Stimulated activated CD4-positive, alpha-beta T cell treated with anti-CD3 and anti-CD28 coated beads, TNF-alpha, amount 100 ng/mL, for 1 hour (primary cell): ENCODE measurements at places on chromosomes 5 and 9.

DNA sequence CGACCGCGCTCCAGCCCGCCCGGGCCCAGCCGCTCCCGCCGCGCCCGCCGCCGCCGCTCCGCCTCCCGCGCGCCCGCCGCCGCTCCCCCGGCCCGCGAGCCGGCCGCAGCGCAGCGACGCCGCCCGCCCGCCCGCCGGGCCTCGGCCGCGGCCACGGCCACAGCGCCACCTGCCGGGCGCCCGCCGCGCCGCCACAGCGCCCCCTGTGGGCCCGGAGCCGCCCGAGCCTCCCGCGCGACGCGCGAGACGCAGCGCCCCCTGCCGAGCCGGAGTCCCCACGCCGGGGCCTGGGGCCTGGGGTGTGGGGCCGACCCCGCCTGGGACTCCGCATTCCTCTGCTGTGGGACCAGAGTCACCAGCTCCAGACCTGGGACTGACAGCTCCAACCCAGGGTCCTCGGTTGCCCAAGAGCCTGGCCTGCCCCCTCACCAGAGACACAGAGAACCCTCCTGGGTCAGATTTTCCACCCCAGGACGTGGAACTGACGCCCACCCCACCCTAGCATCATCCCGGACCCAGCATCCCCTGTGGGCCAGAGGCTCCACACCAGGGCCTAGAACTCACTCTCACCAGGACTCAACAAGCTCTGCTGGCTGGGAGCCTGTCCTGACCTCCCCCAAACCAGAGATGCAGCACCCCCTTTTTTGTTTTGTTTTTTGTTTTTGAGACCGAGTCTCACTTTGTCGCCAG, at the start of gene RAPGEF1:
TSS of gene RAPGEF1 (minus strand) at position 118 of the 690 bp plus-strand sequence. CDS start 246 bp downstream, outside the sequence.
- peak; percentile 81 for DNase-seq

DNA sequence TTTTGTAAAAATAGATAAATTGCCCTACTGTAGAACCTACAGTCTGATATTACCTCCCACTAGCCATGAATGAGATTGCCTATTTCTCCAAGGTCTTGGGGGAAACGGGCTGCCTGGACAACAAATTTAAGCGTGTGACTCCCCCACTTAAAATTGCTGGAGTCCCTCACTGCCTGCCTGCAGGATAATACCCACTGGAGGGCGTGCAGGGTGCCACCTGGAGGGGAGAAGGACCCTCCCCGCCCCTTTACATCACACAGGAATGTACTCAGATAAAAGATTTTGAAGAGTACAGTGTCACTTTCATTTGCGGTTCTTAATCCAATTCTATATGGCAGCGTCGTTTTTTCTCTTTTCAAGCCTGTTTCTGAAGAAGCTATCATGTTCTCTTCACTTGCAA, 6.2 kb upstream of the TRIM7 start:
- no peak for DNase-seq

DNA sequence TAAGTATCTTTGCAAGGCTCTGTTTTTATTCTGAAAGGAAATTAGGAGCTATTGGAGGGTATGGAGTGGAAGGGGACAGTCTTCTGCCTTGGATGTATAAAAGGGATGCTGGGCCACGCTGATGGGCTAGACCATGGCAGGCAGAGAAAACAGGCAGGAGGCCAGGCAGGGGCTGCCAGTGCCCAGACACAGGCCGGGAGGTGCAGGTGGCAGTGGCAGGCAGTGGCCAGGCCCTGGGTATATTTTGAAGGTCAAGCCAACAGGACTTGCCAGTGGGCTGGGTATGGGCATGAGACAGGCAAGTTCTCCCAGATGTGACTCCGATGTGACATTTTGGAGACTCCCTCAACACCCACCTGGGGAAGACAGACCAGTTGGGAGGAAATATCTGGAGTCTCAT, 131.9 kb downstream of the KCNIP1 start:
- DNase-seq: no peak

DNA sequence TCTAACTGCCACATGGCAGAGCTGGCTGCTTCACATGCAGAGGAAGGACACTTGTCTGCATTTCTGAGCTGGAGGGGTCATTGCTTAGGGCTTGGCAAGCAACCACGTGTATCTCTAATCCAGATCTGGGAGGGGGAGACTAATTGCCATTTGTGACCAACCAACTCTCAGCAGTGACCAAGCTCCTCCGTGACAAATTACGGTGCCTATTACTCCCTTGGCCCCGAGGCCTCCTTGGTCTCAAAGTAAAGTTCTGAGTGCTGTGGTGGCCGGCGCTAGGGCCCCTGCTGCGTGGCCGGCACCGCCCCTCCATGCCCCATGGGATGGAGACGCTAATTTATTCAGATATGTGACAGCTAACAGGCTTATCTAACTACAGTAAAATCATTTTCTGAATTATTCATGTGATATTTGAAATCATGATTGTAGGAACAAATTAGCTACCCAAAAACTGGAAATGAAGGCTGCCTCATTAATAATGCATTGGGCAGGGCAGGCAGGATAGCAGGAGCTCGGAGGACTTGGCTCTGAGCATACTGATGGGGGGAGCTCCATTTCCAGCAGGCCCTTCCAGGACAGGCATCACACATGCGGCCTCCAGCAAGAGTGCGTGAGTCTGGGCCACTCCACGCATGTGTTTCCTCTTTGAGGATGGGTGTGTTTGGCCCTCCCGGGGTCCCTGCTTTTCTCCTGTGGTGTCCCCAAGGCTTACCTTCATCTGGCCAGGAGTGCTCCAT, 67.7 kb downstream of the C5orf15 start:
- DNase-seq: no peak

DNA sequence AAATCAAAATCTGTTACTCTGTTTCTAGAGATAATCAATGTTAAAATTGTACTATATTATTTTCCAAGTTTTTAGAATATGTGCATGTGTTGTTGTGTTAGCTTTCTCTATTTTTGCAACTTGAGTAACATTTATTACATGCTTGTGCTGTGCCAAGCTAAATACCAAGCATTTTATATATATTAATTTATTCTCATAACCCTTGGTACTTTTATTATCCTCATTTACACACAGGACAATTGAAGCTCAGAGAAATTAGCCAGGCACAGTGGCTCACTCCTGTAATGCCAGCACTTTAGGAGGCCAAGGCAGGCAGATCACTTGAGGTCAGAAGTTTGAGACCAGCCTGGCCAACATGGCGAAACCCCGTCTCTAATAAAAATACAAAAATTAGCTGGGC, 254.0 kb upstream of the DMRT1 start:
- DNase-seq: no peak

- DNase-seq: no peak
These were observed 49.6 kb upstream of the UBAC1 start for GRCh38 chr9:136010615-136011361.
